WERI-Rb-1 (cell line): ENCODE measurements at places on chromosomes 5 and 9.

GRCh38 chr5:81826128-81826527 lies 75.2 kb upstream of the SSBP2 start:
- DNase-seq: no peak

DNA sequence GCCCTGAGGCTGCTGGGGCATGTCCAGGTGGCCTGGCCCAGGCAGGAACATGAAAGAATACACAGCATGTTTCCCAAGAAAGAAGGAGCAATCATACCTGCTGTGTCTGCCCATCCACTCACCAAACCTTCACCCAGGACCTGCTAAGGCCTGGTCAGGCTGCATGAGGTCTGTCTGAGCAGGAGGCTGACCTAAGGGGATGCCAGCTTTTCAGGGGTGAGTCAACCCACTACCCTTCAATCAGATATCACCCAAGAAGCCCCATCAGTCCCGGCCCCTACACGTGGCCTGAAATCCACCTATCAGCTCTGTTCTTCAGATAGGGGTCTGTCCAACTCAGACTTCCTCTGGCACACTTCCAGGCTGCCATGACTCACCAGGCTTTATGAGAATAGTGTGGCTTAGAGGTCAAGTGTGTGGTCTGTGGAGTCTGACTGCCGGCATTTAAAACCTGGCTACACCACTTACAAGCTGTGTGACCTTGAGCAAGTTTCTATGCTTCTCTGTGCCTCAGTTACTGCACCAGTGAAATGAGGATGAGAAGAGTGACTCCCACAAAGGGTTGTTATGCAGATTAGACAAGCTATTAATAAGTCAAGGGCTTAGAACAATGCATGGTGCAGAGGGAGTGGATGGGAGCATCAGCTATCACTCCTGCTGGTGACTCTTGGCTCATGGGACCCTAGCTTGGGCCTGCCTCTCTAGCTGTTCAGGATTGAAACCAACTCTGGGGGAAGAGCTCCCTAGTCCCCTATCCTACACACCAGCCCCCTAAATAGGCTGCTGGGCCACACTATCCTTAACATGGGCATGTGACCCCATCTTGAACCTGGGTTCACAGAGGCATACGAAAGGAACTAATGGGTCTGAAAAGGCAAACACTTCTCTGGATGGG lies 130.3 kb downstream of the PAX5 start:
- DNase-seq: no peak

GRCh38 chr5:15191012-15191411 lies 309.0 kb upstream of the FBXL7 start:
- no peak for DNase-seq

GRCh38 chr9:82961504-82962125 lies 101.3 kb downstream of the RASEF start:
- peak; percentile 83 for DNase-seq
